ENCODE measurements at places on chromosomes 1 and 21.

DNA sequence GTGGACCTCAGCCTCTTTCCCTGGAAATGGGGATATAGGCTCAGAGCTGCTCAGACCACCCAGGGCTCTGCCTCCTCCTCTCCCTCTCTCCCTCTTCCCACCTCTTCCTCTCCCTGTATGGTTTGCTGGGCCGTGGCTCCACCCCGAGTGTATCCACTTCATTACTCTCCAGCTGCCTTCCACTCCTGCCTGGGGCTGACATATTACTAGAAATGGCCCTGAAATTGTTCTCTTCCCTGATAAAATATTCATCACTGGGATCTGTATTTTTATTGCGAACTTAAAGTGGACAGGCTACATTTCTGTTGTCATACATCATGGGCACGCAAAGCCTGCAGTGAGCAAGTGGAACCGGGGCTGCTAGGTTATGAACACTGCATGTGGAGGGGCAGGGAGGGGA is 225.0 kb downstream of the HHAT start:
- no peak for DNase-seq

- no peak for DNase-seq
Measured at GRCh38 chr1:51559064-51559500, 40.0 kb upstream of the EPS15 start.

- DNase-seq: no peak
Measured at GRCh38 chr1:235617808-235618207, 31.8 kb downstream of the GNG4 start.

- no peak for DNase-seq
Measured at GRCh38 chr1:55304229-55304740, 89.1 kb upstream of the USP24 start.

DNA sequence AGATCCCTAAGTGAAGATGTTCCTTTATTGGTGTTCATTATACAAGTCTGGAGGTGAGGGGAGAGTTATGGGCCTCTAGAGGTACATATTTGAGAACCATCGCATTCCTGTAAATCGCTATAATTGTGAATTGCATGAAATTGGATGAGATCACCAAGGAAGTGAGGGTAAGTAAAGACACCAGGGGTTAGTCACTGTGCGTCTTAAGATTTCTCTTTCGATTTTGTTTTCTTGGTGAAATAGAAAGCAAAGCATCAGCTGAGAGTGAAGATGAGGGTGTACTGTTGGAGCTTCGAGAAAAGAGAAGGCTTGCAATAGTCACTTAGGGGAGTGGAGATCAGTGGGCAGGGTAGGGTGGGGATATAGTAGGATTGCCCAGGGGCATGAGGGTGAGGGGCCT is 82.1 kb downstream of the RAVER2 start:
- DNase-seq: no peak

GRCh38 chr1:42733415-42734200 is 6.4 kb downstream of the CLDN19 start:
- no peak for DNase-seq

GRCh38 chr21:39040494-39041110 is 142.6 kb downstream of the PSMG1 start:
- DNase-seq: no peak

DNA sequence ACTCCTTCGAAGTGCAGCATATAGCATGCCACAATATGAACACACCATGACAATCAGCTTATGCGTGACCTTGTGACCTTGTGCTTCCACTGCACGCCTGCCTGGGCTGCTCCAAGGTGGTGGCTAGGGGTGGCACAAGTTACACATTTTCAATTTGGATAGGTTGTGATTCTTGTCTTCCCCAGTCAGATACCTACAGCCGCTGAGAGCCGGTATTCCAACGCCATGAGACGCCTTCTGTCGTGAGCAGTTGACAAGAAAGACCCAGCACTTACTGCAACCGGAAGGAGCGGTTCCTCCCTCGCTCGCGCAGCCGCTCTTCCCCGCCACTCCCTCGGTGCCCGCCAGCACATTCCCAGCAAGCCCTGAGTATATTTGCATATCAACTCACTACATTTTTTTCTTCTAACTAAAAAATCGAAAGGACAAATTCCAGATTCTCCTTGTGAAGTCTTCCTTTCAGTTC is 359 bp upstream of the RNU11 start:
- no peak for DNase-seq

DNA sequence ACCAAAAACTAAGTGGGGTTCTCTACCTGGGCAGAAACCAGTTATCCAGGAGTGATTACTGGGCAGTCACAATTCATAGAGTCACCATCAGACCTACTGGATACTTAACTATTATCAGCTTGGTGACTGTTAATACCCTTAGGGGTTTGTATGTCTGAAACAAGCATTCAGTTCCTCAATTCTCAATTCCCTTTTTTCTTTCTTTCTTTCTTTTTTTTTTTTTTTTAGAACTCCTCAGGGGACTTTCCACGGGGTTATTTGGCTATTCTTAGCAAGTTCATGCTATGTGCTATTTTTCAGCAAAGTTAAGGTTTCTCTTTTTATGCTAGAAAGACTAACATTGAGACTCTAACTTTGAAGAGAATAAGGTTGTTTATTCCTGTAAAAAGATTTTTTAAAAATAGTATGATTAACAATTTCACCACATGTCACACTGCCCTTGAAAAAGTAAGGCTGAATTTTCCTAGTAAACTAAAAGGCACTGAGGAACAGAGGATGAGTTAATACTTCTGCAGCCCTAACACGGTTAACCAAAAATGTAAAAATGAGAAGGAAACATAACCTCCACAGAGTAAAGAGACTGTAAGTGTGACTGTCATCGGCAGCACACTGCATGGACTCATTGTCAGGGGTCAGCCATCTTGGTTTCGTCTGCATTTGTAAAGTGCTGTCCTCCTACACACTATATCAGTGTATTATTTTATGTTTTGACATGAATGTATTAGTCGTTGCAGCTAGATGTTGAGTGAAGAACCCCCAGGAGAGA is 310.2 kb downstream of the NTNG1 start:
- no peak for DNase-seq

GRCh38 chr1:46444466-46444865 is 45.2 kb upstream of the DMBX1 start:
- DNase-seq: no peak

DNA sequence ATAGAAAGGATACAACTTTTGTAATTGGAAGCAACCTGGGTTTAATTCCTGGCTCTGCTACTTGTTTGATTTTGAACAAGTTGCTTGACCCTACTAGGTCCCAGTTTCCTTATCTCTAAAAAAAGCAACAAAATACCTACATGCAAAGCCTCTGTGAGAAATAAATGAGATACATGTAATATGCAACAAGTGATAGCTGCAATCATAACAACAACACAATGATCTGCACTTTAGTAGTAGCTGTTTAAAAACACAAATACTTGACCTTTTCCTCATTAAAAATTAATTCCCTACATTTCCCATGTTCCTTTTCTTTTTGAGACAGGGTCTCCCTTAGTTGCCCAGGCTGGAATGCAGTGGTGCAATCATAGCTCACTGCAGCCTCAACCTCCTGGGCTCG is 40.0 kb downstream of the FRRS1 start:
- DNase-seq: no peak

DNA sequence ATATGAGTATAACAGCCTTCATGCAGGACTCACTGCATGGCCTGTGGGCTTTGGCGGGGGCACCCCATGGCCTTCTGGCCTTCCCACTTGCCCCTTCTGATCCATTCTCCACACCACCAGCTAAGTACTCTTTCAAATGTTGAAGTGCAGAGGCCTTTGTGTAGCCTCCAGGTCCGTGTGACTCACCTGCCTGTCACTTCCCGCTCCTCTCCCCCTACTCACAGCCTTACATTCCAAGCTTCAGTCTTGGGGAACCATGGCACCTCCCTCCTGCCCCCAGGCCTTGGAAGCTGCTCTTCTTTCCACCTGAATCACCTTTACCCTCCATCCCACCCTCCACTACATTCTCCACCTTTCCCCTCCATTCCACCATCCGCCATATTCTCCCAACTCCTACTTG is 69.6 kb downstream of the PGM1 start:
- DNase-seq: no peak

DNA sequence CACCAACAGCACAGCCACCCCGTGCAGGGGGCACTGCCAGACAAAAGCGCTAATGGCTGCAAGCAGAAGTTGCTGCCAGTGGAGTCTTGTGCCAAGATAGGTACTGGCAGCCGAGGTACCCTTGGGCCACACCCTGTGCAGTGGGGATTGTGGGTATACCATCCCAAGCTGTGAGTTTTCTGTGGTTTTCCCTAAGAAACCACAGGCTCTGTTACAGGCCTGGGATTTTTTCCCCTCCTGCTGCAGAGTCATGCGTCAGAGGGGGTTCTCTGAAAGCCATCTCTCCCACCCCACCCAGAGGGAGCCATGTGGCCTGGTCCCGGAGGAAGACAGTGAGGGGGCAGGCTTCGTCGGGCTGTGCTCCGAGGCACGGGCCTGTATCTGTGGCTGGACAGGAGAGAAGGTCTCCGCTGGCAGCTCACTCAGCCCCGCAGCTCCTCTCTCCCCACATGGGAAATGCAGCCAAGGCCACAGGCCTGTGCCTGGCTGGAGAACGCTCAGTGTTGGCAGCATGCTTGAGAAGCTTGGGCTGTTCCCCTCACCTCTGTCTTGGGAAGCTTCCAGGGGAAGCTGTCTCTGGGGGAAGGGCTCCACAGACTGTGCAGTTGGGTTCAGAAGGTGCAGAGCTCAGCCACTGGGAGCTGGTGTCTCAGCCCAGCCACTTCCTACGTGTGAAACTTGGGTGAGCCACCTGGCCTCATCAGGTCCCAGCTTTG is 42.5 kb downstream of the NEK2 start:
- no peak for DNase-seq

DNA sequence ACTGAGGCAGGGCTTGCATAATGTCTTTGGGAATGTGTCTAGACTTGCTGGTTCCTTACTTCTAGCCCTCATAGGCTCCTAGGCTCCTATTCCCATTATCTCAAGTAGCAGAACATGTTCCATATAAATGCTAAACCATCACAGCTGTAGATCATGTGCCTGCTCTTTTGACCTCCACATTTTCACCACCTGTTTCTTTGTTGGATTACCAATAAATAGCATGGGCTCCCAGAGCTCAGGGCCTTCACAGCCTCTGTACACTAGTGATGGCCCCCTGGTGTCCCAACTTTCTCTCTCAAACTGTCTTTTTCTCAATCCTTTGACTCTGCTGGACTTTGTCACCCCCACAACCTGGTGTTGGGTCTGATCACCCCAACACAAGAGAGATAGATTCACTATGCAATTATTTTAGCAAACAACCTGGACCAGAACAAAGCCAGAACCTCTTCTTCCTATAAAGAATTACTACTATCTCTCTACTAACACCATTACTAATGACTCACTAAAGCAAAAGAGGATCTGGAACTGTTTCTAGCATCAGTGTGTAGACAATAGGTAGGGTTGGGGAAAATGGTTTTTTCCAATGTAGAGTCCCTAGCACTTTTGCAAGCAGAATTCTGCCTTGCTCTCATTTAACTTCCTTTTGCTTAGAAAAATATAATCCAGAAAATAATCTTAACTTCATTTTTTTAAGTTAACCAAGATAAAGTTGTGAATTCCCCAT is 51.7 kb downstream of the WLS start:
- no peak for DNase-seq

GRCh38 chr1:207659545-207660153 is 14.7 kb downstream of the CR1L start:
- no peak for DNase-seq

GRCh38 chr1:223228931-223229528 is 86.0 kb upstream of the TLR5 start:
- no peak for DNase-seq

DNA sequence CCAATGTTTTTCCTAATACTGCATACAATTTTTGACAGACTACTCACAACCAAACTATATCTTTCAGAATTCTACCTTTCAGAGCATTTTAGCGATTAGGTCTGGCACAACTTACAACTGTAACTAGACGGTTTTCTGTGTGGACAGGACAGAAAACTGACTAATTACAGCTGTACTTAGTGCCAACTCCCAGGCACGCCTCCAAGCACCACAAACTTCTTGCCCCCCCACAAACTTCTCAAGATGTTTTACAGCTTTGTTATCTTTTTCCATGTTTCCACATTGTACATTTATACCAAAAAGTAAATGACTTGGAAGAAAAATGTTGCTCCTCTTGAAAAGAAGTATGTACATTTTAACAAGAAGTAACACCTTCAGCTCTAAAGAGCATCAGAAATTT is 13.8 kb downstream of the LYST start:
- no peak for DNase-seq

DNA sequence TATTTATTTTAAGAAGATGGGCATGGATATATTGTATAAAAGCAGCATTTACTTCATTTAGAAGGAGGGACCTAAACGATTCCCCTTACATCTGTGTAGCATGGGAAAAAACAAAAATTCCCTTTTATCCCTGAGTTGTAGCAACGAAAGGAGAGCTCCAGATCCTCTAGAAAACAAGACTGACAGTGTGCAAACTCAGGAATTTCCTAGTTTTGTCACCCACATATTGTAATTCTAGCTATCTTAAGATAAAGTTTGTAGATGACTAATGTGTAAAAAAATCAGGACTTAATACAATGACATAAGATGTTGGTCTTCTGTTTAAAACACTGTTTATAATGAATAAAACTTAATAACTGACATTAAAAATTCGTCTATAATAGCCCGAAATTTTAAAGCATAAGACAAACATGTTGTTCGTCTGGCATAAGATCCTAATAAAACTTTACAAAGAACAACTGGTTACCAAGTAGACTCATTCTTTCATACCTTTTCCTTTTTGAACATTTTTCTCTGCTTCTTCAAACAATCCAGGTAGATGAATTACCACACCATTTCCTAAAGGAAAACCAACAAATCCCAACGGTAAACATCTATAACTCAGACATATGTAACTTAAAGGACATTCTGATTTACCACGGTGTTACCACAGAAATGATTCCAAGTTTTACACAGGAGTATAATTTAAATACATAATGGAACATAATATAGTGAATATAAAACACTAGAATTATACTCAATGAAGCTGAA is 15.2 kb downstream of the ADSS2 start:
- no peak for DNase-seq

DNA sequence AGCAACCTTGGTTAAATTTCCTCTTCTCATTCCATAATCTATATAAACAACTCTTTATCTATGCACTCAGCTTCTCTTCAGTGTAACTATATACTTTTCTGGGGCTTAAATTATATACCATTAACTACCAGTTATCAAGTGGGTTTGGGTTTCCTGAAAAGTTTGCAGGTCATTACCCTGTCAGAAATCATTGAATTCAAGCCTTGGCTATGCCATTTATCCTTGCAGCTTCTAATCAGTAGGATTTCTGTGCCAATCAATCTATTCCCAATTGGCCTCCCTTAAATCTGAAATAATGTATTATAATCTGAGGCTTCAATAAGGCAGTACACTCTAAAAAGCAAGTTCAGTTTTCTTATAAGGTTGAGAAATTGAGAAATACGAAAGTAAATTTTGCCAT is 466.5 kb downstream of the NCAM2 start:
- DNase-seq: no peak

- no peak for DNase-seq
Measured at GRCh38 chr21:21921410-21922232, 923.4 kb downstream of the NCAM2 start.

GRCh38 chr1:194052514-194053338 is 866.3 kb upstream of the B3GALT2 start:
- DNase-seq: no peak
